ENCODE measurements at places on chromosomes 6 and 20.

DNA sequence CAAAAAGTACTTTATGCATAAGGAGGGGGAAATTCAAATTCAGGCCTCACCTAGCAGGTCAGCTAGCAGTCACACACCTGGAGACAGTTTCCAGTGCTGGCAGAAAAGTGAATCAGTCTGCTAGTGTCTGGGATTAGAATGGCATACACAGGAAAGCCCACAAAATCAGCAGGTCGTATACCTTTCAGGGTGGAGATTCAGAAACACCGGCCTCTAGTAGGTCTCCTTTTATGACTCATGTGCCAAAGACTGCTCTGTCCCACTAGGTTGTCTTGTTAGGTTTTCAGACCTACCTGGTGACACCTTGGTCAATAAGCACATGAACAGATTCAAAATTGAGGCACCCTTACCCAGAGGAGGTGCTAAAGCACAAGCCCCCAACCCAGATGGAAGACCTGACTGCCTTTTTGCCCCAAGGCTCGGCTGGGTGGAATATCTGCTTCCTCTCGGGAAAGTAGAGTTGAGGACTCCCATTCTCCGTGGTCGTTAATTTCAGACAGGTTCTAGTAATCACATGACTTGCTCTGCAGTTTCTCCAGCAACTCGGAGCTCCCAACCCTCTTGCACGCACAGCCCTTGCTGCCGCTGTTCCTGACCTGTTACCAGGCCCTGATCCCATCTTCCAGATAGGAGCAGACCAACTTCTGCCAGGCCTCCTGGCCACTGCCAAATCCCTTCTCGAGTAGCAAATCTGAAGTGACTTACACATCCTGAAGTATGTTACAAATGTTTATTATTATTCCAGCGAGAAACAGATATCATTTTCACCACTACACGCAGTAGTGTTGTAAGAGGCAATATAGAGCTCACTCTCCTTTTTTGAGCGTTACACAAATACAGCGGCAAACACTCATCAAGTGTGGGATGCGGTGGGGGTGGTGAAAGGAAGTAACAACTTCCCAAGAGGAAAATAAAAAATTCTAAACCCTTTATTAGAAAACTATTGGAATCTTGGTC, 46.6 kb downstream of the AGPAT4 start:
- no peak for DNase-seq

DNA sequence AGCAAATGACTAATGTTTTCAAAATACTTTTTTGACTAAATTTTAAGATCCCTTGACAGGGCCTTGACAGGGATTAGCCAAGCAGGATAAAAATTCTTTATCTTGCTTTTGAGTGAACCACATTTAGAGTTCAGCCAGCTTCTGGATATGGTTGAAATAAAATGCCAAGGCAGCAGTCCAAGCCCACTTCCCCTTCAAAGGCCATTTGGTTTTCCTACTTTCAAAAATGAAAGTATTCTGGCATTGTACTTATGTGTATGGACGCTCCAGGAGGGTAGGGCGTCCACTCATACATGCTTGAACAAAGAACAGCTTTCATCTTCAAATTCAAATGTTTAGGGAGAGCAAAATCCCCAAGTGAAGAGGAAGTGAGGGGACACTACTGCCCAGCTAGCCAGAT, 82.3 kb upstream of the BCLAF1 start:
- no peak for DNase-seq

DNA sequence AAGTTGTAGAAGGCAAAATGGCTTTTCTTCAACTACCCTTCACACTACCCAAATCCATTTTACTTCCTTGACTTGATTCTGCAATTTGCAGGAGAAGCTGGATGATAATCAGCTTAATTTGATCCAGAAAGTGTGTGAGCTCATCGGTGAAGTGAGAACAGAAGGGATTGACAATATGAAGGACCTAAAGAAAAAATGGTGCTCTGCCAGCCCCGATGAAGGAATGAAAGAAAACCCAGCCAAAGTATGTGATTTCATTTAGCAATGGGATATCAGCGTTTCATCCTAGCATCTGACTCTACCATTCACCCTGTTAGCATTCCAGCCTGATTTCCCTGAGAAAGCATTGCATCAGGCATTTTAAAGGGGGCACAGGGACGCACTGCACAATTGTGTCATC, 41.5 kb downstream of the CD164 start:
- no peak for DNase-seq

DNA sequence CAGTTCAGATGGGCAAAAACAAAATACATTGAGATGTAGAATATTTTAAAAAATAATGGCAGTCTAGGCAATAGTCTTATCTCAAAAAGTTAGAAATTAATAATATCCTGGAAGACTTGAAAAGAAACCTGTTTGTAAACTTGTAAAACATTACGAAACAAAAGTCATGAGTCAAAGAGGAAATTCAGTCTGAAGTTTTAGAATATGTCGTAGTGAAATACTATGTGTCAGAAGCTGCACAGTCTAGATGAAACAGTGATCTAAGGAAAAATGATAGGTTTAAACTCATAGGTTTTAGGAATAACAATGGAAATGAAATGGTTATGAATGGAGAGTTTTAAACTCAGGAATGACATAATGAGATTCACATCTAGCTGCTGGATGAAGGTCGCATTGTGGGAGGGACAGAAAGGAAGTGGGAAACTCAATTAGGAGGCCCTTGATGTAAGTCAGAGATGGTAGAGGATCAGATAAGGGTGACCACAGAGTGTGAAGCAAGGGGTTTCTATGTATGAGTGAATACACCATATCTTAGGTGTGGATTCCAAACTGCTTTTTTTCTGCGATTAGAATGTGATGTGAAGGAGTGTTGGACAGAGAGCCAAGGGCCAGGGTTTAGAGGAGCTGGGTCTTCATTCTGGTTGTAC, 2.8 kb downstream of the SNRPB2 start:
- no peak for DNase-seq

GRCh38 chr20:9019833-9020232, 49.1 kb upstream of the PLCB4 start:
- no peak for DNase-seq

DNA sequence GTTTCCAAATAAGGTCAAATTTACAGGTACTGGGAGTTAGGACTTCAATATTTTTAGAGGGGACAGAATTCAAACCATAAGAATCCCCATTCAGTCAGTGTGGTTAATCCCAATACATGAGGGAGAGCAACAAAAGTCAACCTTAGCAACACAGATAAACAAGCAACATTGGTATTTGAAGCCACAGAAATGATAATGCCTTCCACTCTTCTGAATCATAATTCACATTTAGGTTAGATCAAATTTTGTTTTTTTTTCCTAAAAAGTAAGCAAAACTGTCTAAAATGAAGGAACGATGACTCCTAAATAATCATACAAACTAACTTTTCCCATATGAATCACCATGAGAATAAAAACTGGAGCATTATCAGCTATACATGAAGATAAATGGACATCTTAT, 246.0 kb upstream of the TENT5A start:
- no peak for DNase-seq

- DNase-seq, result no peak
These were observed 4.3 kb downstream of the PPP1R10 start for GRCh38 chr6:30612687-30613248.

DNA sequence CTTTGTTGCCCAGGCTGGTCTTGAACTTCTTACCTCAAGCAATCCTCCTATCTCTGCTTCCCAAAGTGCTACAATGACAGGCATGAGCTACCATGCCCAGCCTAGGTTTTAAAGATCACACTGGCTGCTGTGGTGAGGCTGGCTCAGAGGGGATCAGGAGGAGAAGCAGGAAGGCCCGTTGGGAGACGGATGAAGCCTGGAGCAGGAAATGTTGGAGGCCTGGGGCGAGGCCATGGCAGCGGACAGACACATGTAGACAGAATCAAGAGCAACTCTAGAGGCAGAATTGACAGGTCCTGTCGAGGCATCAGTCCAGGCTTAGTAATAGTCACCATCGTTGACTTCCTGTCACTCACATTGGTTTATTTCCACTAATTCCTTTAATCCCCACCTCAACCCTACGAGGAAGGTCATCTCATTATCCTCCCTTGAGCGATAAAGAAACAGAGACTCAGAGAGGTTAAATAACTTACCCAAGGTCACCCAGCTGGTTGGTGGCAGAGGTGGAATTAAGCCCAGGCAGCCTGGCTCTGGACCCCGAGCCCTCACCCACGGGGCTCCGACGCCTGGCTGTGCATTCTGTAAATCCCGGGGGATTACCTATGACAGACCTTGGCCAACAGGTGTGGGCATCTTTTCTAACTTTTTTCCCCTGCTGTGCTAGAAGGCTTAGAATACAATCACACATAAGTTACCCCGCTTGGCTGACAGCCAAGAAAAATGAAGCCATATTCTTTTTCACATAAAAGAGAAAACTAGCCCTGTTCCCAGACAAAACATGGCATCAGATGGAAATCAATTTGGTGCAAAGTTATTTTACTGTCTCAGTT, 113.4 kb downstream of the EYA2 start:
- no peak for DNase-seq

- no peak for DNase-seq
These were observed 1.4 kb upstream of the CLPSL2 start for GRCh38 chr6:35775031-35775430.

Measured in activated naive CD4-positive, alpha-beta T cell treated with anti-CD3 and anti-CD28 coated beads, Interleukin-2, amount 50 U/mL, for 16 hours (primary cell).